ENCODE measurements at places on chromosomes 7 and 10. TPM values are rescaled to one million over a fixed set of nuclear protein-coding genes. Genes with fewer than 3 reads are reported as not detected.

The PTN gene
- 91.1 TPM for total RNA-seq

The SYT15 gene
- total RNA-seq: 2.5 TPM

The TRIM73 gene
- total RNA-seq: 3.8 TPM

The NANOS1 gene
- 2.2 TPM for total RNA-seq

The ARHGAP12 gene
- total RNA-seq: 92.4 TPM

The MMRN2 gene
- total RNA-seq: 49.0 TPM

The WBP1L gene
- total RNA-seq: 30.1 TPM

The CLCN1 gene
- 0.16 TPM for total RNA-seq

The ZMIZ1 gene
- total RNA-seq: 30.2 TPM

The WDR86 gene
- total RNA-seq: 6.8 TPM

The GPR15LG gene
- total RNA-seq: 16.6 TPM

The PRSS1 gene
- total RNA-seq: not detected

The GPER1 gene
- total RNA-seq: 1.9 TPM

The GNAT3 gene
- total RNA-seq: not detected

The TAS2R41 gene
- not detected for total RNA-seq

The CUTC gene
- total RNA-seq: 18.1 TPM

The HABP2 gene
- not detected for total RNA-seq

The TAS2R4 gene
- total RNA-seq: 8.1 TPM

The ADIRF gene
- 112 TPM for total RNA-seq

The CC2D2B gene
- total RNA-seq: 13.1 TPM

The FAM13C gene
- 34.5 TPM for total RNA-seq

The RGR gene
- 0.74 TPM for total RNA-seq

The PAPOLB gene
- total RNA-seq: 2.2 TPM

The ZNF25 gene
- total RNA-seq: 29.0 TPM

The SLC16A12 gene
- 4.2 TPM for total RNA-seq

The PRR15 gene
- total RNA-seq: 3.0 TPM

The VPS37D gene
- 3.2 TPM for total RNA-seq

The AQP1 gene
- total RNA-seq: 70.9 TPM

The PILRA gene
- total RNA-seq: 2.2 TPM

The MBLAC1 gene
- 1.3 TPM for total RNA-seq

The SLC35G1 gene
- 4.9 TPM for total RNA-seq

The PLXDC2 gene
- total RNA-seq: 72.7 TPM

The RPP38 gene
- 7.5 TPM for total RNA-seq

The RBM20 gene
- total RNA-seq: 2.3 TPM

The SPAM1 gene
- total RNA-seq: not detected

The ARHGEF5 gene
- 3.6 TPM for total RNA-seq

The GTF2I gene
- 283 TPM for total RNA-seq

The AGR2 gene
- 88.3 TPM for total RNA-seq

The NUTM2D gene
- total RNA-seq: 1.5 TPM

The PRRT4 gene
- total RNA-seq: 1.4 TPM

The CTTNBP2 gene
- total RNA-seq: 13.1 TPM

The CNPY1 gene
- 0.32 TPM for total RNA-seq

The LIPK gene
- total RNA-seq: not detected

The FZD1 gene
- total RNA-seq: 25.1 TPM

The FGL2 gene
- total RNA-seq: 222 TPM

The RPS24 gene
- 2,953 TPM for total RNA-seq
